ENCODE measurements at places on chromosomes 3 and 15. TPM values are rescaled to one million over a fixed set of nuclear protein-coding genes. Genes with fewer than 3 reads are reported as not detected.

The KY gene
- not detected for total RNA-seq

The STRIT1 gene
- total RNA-seq = not detected

DNA sequence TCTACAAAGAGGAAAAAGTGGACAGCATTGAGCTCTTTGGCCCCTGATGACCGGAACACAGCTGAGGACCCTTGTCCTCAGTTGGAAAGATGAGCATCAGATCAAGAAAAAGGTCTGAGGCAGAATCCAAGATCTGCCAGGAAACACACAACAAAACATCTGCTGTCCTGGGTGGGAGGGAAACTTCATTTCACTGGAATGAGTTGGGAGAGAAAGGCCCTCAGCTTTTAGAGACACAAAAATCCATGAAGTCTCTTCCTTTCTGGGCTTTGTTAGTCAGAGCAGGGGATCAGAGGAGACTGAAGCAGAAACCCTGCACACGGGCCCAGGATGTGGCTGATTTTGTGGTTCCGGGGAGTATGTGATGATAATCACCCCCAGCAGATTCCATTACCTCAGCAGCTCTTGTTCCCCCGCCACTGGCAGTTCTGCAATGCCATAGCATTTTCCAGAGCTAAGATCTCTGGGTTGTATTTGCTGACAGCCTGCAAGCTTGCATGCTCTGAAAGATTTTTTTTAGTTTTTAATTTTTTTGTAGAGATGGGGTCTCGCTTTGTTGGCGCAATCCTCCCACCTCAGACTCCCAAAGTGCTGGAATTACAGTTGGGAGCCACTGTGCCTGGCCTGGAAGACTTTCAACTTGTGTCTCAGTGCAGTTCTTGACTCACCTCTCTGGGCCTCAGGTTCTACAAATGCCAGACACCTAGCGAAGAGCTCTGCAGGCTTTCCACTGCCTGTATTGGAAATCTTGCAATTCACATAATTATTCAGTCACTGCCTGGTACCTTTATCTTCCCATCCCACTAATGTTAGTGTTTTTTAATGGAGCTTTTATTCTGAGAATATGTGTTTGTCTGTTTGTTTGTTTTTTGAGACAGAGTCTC is 5.8 kb upstream of the TATDN2 start:
- DNase-seq = peak; percentile 54

The ANKRD34C gene
- total RNA-seq = not detected

The THSD4 gene
- total RNA-seq = 10.4 TPM

- no peak for DNase-seq
Measured at GRCh38 chr3:8954938-8955763, 8.1 kb downstream of the RAD18 start.

- peak; percentile 38 for DNase-seq
Measured at GRCh38 chr3:178966299-178967176, 105.1 kb downstream of the ZMAT3 start.

- no peak for DNase-seq
Measured at GRCh38 chr15:68717951-68718350, 102.7 kb downstream of the ANP32A start.
